RWPE1 (cell line): ENCODE measurements at places on chromosomes 16 and 17.

GRCh38 chr16:75420987-75421819, 12.1 kb downstream of the CFDP1 start:
- no peak for DNase-seq

DNA sequence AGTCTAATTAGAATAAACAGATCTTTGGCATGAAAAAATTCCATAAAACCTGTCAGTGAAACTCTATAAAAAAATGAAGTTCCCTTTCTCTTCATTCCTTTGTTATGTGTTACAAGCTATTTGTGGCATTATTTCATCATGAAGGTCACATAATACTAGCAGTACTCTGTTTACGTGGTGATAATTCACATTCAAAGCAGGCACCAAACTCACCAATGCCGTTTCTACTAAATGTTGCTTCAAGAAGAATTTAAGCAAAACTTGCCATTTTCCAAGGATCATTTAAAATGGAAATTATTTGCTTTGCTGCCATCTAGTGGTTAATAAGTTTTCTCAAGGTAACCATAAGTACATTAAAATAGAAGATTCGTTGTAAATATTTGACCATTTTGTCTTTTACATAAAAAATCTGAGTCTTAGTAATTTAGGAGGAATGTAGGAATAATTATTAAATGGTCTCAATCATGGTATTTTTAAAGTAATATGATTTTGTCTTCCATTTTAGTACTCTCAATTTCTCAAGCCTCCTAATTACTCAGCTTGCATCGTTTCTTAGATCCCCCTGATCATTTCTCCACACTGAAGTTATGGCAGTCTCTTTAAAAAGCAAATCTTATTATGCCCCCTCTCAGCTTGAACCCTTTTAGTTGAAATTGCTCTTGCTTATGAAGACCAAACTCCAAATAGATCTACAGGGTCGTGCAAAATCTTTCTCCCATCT, 80.8 kb downstream of the OMG start:
- DNase-seq, result peak; percentile 16

GRCh38 chr17:11324021-11324420, 83.0 kb downstream of the SHISA6 start:
- no peak for DNase-seq

- DNase-seq, result no peak
These were observed 2.7 kb downstream of the SOCS1 start for GRCh38 chr16:11253009-11253994.

GRCh38 chr16:53282975-53283946, 151.0 kb upstream of the RBL2 start:
- DNase-seq, result peak; percentile 42

DNA sequence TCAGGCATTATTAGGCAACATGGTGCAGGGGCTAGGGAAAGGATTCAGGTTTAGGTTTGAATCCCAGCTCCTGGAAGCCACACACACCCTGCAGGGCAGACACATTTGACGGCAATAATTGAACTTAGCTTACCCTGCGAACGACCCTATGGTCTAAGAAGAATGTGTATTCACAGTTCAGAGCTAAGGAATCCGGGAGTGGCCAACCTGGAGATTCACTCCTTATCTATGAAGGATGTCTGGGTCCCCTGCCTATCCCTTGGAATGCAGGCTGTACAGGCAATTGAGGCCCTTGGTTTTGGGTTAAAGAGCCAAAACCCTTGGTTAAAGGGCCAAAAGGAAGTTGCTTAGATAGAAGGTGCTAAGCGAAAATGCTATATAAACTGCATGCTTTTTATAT, 2.9 kb upstream of the SYT17 start:
- DNase-seq, result no peak

- DNase-seq, result no peak
These were observed 5.7 kb upstream of the TOB1 start for GRCh38 chr17:50871898-50872297.

DNA sequence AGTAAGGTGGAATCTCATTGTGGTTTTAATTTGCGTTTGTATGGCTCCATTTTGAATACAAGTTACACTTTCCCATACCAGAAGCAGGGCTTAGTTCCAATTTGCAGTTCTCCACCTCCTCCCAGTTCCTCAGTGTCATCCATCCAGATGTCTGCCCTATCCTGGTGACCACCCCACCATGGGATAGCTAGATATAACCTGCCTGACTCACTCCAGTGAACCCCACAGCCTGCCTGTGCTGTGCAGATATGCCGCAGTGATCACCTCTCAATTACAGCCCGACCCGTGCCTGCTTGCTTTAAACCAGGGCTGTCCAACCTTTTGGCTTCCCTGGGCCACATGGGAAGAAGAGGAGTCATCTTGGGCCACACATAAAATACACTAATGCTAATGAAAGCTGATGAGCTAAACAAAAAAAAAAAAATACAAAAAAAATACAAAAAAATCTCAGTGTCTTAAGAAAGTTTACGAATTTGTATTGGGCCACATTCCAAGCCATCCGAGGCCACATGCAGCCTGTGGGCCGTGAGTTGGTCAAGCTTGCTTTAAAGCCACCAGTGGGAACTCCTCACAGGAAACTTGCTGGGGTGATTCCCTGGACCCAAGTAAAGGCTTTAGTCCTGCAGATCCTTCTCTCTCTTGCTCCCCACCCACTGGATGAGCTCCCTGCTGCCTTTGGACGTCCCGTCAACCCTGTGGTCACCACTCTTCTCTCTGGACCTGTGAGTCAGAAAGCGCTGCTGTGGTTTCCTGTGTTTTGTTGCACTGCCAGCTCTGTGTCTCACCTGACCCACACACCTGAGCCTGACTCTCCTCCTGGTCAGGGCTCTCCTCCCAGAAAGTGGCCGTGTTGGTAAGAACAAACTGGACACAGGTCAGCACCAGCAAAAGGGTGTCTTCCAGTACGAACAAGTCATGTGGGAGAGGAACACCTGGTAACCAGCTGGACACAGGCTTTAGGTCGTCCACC, 83.0 kb downstream of the EMP2 start:
- no peak for DNase-seq

DNA sequence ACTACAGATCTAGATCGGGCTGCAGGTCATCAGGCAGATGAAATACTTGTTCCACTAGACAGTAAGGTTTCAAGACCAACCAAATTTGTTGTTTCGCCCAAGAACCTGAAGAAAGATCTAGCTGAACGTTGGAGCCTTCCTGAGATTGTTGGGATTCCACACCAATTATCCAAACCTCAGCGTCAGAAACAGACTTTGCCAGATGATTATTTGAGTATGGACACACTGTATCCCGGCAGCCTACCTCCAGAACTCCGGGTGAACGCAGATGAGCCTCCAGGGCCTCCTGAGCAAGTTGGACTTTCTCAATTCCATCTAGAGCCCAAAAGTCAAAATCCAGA, 14.4 kb downstream of the LRRC37B start:
- no peak for DNase-seq

DNA sequence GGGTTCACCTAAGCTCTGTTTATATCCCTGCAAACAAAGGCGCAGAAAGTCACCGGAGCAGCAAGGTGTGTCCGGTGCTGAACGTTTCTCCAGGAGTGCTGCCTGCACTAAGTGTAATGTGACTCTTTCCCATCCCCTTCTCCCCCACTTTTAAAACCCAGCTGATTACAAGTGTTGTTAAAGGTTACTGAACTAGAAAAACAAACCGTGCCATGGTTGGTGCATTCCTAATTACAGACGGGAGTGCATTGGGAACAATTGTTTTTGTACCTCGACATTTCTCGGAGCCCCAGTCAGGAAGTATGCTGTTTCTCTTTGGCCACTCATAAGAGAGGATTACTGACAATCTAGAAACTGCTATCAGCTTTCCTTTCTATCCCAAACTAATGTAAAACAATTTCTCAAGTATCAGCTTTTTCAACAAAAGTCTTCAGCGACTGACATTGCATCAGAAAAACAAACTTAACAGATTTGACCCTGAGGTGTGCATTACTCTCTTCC, 441.0 kb upstream of the SALL1 start:
- no peak for DNase-seq

- DNase-seq, result peak; percentile 54
These were observed 925 bp downstream of the ZNF689 start for GRCh38 chr16:30609002-30609925.

GRCh38 chr17:48131216-48131824, 23.8 kb downstream of the SNX11 start:
- peak; percentile 67 for DNase-seq

DNA sequence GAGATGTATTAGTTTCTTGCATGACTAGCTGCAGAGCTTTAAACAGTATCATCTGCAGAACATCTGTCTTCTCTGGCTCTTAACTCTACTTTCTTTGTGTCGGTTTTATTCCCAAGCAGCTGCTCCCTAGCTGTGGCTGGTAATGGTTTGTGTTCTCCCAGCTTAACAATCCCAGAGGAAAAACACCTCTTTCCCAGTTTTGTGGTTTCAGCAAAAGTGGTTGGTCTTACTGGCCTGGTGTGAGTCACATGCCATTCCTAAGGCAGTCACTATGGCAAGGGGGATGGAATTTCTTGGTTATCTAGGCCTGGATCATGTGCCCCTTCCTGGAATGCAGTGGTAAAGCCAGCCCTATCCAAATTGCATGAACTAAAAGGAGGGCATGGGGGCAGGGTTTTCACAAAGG, 27.5 kb downstream of the OMG start:
- DNase-seq, result peak; percentile 82

DNA sequence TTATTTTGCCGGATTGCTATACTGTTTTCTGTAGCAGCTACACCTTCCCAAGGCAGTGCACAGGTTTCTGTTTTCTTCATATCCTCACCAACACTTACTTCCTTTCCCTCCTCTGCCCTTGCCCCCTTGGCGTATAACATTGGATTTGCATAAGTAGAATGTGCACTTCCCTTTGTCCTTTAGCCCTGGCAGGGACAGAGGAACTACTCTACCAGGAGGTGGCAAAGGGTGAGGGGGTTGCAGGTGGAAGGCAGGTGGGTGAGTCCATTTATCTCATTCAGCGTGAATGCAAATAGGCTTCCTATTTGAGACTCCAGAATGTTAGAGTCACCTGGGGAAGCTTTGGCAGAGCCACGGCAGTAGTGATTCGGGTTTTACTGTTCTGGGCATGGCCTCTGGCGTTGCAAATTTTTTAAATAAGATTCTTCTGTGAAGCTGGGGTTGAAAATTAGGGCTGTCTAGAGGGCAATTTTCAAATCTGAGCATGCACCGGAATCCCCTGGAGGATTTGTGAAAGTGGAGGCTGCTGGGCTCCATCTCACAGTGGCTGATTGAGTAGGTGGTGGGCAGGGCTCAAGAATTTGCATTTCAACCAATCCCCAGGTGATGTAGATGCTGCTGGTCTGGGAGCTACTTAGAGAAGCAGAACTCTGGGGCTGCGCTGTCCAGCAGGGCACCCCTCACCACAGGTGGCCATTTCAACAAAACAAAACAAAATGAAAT, 84.7 kb downstream of the PLCG2 start:
- DNase-seq, result no peak

GRCh38 chr17:9406046-9406606, 169.5 kb downstream of the STX8 start:
- no peak for DNase-seq

GRCh38 chr16:56263711-56264608, 72.7 kb downstream of the GNAO1 start:
- no peak for DNase-seq

- no peak for DNase-seq
These were observed 12.9 kb downstream of the ITGAX start for GRCh38 chr16:31367853-31368252.

DNA sequence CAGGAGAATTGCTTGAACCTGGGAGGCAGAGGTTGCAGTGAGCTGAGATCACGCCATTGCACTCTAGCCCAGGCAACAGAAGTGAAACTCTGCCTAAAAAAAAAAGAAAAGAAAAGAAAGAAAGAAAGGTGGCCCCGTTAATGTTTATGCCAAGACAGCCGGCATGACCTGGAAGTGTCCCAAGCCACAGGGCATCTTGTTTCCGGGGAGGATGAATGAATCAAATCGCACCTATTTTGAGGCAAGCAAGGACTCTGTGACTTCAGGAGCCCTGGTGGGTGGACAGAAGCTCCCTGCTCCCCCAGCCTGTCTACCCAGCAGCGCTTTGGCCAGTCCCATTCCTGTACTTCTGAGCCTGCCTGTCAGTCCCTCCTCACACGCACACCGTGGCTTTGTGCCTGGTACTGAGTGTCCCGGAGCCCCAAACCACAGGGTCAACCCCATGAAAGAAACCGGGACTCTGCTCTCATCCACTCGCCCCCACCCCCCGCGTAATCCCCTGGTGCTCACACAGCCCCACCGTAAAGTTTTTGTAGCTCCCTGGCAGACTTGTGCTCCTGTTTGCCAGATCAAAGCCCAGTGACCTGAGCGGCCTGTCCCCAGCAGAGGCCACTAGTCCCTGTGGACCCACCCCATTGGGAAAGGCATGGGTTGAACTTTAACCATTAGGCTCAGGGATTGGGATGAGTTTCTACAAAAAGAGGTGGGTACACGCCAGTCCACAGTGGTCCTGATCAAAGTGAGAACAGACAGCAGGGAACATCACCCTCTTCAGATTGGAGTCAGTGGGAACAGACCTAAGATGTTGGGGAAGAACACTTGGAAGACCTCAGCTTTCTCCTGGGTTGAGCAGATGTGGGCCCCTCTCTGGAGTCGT, 19.3 kb downstream of the CD2BP2 start:
- DNase-seq, result no peak

- no peak for DNase-seq
These were observed 4.0 kb upstream of the CDK5R1 start for GRCh38 chr17:32482568-32483320.

GRCh38 chr16:69350536-69351133, 951 bp downstream of the TMED6 start:
- no peak for DNase-seq

DNA sequence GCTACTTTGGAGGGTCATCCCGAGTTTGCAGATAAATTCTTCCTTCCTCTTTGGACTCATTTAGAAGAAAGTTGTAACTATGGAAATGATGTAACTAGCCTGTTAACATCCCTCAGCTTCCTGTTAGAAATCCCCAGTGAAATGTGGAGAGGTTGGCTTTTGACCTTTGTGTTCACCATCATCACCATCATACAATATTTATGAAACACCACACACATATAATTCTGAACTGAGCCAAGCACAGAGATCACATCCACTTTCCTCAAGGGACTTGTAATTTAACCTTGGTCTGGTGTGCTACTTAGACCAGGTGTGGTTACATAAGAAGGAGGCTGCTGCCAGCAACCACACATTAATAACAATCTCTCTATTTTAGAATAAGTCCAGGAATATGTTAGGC, 2.5 kb downstream of the CAPNS2 start:
- DNase-seq, result no peak

- no peak for DNase-seq
These were observed 562.0 kb upstream of the GOT2 start for GRCh38 chr16:59295993-59296736.
